ENCODE measurements at places on chromosomes 1 and 21.

DNA sequence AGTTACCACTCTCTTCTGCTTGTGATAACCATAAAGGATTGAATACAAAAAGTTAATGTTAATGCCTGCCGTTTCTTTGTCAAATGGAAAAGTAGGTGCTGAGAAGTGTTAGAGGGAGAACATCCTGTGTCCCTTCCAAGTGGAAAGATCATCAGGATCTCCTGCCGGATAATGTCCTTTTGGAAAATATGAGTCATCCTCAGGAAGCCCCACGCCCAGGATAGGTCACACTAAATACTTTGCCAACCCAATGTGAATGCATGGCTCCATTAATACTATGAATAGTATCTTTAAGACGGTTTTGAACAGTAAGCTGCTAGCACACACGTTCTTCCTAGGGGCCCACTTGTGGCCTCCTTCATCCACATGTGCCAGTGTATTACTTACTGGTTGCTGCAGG is 279.5 kb downstream of the ZNF326 start:
- no peak for DNase-seq

GRCh38 chr1:109331113-109331512 is 24.3 kb upstream of the MYBPHL start:
- DNase-seq: no peak

DNA sequence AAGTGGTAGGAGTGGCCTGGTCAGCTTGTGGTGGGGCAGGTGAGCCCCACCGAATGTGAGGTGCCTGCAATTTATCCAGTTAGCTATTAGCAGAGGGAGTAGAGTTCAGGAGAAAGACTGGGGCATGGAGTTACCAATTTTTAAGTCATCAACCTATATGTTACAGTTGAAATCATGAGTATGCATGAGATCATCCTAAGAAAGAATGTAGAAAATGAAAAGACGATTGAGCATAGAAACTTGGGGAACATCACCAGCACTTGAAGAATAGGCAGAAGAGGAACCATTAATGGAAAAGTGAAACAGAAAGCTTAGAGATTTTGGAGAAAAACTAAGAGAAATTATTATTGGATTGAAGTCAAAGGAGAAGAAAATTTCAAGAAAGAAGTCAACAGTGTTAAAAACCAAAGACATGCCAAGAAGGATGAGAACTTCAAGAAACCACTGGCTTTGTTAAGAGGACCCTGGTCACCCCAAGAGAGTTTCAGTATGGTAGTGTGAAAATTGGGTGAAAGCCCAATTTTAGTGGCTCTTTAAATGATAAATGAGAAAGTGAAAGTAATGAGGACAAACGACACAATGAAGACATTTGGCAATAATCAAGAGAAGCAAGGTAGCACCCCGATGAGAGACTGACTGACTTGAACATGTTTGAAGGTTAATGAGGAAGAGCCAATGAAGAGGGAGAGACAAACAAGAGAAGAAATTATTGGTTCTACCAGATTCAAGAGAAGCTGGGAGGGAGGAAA is 36.7 kb downstream of the DNASE2B start:
- DNase-seq: no peak

- no peak for DNase-seq
Measured at GRCh38 chr1:167230437-167230836, 9.8 kb downstream of the POU2F1 start.

DNA sequence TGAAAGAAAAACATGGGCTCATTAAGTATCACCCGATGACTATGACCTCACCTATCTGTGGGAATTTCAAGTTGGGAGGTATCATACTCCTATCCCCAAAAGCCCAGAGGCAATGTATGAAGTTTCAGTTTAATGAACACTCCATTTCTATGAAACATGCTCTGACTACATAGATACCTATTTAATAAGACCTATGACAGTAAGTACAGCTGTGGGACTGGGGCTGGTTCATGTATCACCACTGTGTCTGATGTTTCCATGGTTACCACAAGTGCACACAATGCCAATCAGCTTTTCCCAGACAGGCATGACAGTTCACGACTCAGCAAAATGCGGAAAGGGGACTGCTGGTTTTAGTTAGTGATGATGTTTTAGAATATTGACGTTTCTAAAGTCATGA is 167.7 kb downstream of the SIPA1L2 start:
- DNase-seq: no peak

GRCh38 chr1:150080784-150081183 is 13.2 kb downstream of the VPS45 start:
- DNase-seq: no peak

DNA sequence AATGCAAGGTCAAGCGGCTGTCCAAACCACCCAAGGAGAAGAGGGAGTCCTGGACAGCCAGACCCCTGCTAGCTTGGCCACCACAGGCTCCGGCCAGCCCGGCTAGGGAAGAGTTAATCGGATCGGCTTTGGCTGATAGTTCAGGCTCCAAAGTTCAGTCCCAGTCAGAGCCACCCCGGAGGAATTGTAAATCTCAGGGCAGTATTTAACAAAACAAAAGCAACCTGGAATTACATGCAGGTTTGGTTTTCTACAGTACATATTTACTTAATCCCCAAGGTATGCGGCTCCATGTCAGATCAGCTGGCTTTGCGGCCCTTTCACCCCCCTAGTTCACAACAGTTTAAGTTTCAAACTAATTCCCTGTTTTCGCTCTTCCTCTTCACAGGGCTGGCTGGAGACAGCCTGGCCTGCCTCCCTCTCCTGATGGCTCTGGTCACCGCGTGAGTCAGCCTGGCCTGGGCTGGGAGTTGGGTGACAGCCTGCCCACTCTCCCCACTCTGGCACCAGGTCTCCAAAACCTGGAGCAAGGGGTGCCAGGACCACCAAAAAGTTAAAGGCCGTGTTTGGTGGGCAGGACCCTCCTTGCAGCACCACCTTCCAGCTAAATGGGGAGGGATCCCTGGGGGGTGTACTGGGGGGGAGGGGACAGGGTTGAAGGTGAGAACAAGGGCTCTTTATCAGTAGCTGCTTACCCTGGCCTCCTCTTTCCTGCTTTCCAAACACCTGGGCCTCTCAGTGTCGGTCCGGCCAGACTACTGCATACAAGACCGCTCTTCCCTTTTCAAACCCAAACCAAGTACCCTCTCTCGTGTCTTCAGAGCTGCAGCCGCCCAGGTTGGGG is 1.9 kb downstream of the DHRS3 start:
- DNase-seq: peak; percentile 27

- DNase-seq: no peak
Measured at GRCh38 chr1:160169553-160170399, 18.4 kb downstream of the ATP1A4 start.

DNA sequence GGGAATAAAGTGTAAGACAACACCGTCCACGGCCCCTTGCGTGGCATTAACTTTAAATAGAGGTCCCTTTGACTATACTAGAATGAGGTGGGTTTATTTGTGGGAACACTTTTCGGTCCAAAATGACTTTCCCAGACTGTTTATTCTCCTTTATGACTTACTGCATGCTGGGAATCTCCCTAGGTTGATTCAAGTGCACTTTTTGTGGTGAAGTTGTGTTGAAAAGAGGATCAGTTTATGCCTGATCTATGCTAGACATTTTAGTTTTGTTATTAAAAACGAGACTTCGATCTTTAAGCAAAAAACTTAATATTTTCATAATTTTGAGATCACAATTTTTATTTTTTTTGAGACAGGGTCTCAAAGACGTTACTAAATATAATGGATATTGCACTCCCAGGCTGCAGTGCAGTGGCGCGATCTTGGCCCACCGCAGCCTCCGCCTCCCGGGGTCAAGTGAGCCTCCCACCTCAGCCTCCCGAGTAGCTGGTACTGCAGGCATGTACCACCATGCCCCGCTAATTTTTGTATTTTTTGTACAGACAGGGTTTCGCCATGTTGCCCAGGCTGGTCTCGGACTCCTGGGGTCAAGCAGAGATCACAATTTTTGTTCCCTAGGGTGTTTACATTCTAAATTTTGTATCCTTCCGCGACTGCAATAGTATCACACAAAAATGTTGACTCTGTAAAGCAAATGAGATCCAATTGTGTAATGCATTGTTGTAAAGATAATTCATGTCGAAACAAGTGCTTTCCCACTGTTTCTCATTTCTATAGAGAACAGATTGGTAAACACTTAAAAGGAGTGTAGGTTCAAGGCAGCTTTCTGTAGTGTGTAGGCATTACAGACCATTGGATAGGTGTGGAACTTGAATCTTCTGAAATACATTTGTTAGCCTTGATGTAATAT is 1.6 kb downstream of the CDC42 start:
- DNase-seq: no peak

DNA sequence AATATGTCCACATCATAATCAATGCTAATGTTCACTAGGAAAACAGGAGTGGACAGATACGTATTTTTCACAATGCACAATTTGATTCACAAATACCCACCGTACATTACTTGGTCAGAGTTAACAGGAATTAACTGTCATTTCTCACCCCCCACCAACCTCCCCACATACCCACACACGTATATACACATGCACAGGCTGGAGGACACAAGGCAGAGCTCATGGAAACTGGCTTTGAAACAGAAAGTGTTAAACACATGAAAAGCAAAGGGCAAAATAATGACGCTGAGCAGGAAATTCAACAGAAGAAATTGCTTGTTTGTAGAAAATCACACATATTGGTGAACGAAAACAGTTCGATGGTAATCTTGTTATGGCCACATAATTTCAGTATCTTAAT is 188.4 kb upstream of the DMRTA2 start:
- no peak for DNase-seq

DNA sequence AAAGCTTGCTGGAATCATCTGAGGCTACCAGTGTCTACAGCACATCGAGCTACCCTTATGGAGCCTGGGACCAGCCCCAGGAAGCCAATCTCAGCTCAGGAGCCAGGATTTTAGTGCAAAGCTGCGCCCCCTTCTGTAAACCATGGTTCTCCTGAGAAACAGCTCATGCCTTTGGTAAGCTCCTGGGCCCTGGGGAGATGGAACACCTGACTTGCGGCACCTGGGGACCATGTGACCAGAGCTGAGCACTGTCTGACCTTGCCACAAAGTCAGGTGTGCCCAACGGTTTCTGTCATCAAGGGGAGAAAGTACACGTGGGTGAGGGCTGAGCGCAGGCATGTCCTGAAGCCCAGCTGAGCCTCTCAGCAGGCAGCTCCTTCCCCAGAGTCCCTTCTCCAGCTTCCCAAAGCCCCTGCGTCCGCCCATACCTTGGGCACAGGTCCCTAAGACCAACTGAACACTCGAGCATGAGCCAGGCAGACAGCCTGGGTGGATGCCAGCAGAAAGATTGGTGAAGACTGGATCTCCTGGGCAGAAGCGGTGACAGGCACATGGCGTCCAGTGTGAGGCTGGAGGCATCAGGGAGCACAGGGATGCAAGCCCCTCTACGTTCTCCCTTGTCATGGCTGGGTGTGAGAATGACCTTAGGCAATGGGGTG is 57.9 kb upstream of the TENT5B start:
- DNase-seq: no peak

DNA sequence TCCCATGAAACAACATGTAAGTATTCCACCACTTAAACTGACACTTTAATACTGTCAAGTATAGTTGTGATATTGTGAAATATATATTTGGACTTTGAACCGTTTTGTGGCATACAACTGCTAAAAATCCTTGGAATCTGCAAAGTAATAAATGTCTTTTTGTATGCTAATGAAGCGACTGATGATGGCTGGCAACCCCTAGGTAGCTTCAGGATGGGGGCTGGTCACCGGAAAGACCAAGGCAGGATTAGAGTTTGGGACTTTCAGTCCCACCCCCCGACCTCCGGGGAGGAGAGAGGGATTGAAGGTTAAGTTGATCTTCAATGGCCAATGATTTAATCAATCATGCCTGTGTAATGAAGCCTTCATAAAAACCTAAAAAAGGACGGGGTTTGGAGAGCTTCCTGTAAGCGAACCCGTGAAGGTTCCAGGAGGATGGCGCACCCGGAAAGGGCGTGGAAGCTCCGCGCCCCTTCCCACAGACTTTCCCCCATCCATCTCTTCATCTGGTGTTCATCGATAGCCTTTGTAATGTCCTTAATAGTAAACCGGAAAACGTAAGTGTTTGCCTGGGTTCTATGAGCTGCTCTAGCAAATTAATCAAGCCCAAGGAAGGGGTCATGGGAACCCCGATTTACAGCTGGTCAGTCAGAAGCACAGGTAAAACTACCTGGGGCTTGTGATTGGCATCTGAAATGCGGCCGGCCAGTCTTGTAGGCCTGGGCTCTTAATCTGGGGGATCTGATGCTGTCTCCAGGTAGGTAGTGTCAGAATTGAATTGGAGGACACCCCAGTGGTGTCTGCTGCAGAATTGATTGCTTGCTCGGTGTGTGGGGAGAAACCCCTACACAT is 1.8 kb upstream of the ZNF281 start:
- no peak for DNase-seq

GRCh38 chr1:41381692-41382479 is 20.7 kb downstream of the FOXO6 start:
- DNase-seq: no peak

GRCh38 chr1:221839321-221839720 is 97.4 kb upstream of the DUSP10 start:
- no peak for DNase-seq

DNA sequence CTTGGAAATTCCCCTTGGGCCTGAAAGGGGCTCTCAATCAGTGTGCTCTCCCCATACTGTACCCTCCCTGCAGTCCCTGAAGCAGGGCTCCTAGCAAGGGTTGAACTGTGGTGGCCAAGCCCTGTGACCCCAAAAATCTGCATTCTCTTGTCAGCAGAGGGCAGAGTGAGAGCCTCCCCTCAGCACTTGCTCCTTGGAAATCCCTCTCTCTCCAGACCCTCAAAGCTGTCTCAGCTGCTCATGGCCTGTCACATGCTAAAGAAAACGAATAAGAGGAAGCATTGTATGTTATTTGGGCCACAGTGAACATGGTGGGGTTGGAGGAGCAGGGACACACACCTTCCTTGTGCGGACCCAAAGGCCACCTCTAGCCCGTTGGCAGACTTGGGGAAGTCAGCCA is 47.2 kb upstream of the SYNC start:
- DNase-seq: no peak

DNA sequence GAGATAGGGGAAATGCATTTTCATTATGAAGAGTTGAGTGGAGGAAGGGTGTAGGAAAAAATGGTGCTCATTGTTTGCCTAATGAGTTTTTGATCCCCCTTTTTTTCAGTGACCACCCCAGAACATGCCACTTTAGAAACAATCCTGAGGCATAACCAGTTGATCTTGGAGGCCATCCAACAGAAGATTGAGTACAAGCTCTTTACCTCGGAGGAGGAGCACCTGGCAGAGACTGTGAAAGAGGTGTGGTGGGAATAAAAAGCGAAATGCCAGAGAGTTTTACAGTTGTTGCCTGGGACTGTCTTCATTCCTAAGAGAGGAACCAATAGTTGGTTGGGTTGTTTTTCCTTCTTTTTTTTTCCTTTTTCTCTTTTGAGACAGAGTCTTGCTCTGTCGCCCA is 54.3 kb upstream of the EPHA8 start:
- DNase-seq: no peak

GRCh38 chr1:55321942-55322341 is 106.8 kb upstream of the USP24 start:
- no peak for DNase-seq

DNA sequence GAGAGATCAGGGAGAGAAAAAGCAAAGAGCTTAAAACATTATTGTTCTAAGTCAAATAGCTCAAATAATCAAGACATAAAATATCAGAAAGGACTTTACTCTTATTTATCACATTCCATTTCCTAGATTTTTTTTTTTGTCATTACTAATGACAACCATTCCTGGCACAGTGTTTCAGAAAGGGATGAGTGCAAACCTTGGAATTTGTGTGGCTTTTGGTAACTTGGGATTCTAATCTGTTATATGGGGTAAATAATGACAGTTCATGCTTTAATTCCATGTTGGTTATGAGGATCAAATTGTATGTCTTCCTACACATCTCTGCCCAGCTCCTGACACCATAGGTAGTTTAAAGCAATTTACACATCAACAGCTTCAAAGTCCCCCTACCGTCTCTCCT is 358.4 kb upstream of the ADGRL4 start:
- DNase-seq: no peak

Measured in stimulated activated CD4-positive, alpha-beta T cell treated with anti-CD3 and anti-CD28 coated beads, Interleukin-2, amount 100 ng/mL, for 24 hours (primary cell).